ENCODE measurements at places on chromosomes 3 and 15. TPM values are rescaled to one million over a fixed set of nuclear protein-coding genes. Genes with fewer than 3 reads are reported as not detected.

DNA sequence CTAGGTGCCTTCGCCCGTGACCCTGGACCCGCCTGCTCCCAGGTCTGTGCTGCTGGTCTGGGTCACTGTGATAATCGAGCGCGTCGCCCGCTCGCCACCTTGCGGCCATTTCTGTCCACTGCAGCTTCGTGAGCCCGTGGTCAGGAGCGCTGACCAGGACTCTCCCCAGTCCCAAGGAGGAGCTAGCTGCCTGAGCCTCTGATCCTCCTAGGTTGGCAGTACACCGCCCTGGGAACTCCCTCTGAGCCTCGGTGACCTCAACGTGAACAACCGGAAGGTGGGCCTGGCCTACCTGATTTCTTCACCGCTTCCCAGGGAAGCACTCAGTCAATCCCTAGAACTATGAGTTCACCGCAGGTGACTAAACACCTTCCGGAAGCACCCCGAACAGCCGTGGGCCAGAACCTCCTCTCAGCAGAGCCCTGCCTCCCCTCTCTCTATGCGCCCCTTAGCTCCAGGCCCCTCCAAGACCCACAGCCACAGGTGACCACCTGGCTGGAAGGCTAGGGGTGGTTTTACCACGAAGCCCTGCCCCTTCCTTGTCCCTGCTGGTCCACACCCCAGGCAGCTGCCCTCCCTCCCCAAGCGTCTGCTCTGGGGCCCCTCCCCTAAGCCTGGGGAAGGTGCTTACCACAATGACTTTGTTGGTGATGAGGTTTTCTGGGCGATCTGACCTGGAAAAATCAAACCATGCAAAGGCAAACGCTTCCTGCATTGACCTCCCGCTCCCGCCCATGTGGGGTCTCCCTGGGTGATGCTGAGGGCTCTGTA lies 9.7 kb downstream of the PLA2G4D start:
- DNase-seq: no peak

GRCh38 chr3:145906301-145906700 lies 254.7 kb downstream of the PLOD2 start:
- no peak for DNase-seq

DNA sequence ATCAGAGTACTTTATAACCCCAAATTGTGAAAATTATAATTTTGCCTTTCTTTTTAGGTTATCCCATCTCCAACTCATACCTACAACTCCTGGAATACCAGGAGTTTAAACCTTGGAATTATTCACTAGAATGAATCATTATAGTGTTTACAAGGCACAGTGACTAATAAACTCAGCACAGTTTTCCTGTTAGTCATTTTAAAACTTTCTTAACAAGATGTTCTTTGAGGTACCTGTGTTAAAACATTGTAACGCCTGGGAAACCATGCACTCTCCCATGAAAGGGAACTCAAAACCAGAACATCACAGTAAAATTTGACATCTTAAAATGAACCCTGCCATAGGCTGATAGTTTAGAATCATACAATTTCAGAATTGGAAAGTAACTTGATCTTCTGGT lies 132.4 kb upstream of the OSTN start:
- DNase-seq: no peak

- DNase-seq: peak; percentile 23
Measured at GRCh38 chr3:27623085-27623753, 98.9 kb downstream of the EOMES start.

GRCh38 chr3:81709606-81710005 lies 51.8 kb downstream of the GBE1 start:
- no peak for DNase-seq

- no peak for DNase-seq
Measured at GRCh38 chr15:63553388-63553791, 43.8 kb upstream of the FBXL22 start.

GRCh38 chr3:192847941-192848340 lies 69.7 kb downstream of the MB21D2 start:
- DNase-seq: no peak

GRCh38 chr3:112138219-112138969 lies 5.3 kb upstream of the GCSAM start:
- no peak for DNase-seq

Gene SMCO1
- not detected for total RNA-seq

DNA sequence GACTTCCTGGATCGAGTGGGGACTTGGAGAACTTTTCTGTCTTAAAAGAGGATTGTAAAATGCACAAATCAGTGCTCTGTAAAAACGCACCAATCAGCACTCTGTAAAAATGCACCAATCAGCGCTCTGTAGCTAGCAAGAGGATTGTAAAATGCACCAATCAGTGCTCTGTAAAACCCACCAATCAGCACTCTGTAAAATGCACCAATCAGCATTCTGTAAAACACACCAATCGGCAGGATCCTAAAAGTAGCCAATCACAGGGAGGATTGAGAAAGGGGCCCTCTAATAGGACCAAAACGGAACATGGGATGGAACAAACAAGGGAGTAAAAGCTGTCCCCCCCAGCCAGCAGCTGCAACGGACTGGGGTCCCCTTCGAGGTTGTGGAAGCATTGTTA lies 587.4 kb upstream of the ALCAM start:
- DNase-seq: no peak

GRCh38 chr3:86895202-86895601 lies 95.7 kb downstream of the VGLL3 start:
- no peak for DNase-seq

DNA sequence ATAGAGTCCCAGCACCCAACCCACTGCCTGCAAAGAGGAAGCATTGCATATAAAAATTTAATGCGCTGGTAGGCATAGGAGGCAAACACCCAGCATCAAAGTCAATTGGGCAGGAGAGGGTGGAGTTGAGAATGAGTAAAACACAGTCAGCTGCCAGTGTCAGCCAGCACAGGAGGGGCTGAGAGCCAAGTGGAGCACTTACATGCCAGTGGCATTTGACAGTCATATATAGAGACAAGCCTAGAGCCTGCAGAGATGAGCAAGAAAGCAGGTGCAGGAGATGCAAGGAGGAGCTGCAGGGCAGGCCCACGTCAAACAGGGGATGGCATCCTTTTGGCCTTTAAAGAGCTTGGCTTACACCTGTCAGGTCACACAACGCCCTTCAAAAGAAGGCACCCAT lies 27.6 kb upstream of the ZFAND6 start:
- DNase-seq: no peak

Gene AMOTL2
- 62.4 TPM for total RNA-seq

GRCh38 chr3:59535791-59536221 lies 486.0 kb upstream of the CFAP20DC start:
- DNase-seq: no peak

DNA sequence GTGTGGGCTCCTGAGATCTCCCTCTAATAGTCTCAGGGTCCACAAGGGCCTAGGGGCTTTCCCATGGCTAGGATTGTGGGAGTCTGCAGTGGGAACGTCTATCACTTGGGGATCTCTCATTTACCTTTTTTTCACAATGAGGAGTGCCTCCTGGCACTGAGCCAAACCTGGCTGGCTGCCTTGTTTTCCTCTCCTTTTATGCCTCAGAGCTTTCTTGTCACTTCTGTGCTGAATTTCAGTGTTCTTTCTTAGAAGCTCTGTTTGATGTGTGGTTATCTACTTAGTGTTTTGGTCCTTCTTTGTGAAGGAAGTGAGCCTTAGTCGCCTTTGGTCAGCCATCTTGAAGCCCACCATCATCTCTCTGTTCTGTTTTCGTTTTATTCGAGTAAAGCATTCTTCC lies 33.9 kb downstream of the DOCK3 start:
- DNase-seq: no peak

- DNase-seq: no peak
Measured at GRCh38 chr3:162764808-162765071, 1268.1 kb downstream of the OTOL1 start.

DNA sequence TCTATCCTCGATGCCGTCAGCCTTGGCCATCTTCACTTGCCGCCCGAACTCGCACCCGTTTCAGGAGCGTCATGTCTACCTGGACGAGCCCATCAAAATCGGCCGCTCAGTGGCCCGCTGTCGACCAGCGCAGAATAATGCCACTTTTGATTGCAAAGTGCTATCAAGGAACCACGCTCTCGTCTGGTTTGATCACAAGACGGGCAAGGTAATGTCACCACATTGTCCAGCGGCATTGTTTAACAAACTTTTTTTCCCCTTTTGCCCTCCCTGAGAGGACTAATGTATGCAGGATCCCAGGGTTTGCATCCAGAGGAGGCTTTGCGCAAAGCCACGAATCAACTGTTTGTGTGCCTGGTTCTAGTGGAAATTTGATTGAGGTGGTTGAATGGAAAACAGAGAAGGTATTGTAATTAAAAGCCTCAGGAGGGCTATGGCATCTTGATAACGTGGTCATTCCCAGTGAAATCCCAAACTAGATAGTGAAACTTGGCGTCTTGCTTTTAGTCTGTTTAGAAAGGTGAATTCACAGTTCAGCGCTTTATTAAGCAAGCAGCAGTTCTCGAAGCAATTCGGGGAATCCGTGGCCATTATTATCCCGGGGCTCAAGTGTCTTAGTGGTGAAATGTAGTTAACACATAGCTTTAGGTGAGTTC lies 1.7 kb downstream of the SLMAP start:
- DNase-seq: no peak

Gene CPLX3
- not detected for total RNA-seq

GRCh38 chr3:41690766-41691563 lies 270.9 kb downstream of the ULK4 start:
- DNase-seq: no peak

Gene ZBTB38
- total RNA-seq: 169 TPM

Gene FBXL22
- 62.1 TPM for total RNA-seq

- no peak for DNase-seq
Measured at GRCh38 chr3:149217347-149217746, 4.3 kb downstream of the CP start.

DNA sequence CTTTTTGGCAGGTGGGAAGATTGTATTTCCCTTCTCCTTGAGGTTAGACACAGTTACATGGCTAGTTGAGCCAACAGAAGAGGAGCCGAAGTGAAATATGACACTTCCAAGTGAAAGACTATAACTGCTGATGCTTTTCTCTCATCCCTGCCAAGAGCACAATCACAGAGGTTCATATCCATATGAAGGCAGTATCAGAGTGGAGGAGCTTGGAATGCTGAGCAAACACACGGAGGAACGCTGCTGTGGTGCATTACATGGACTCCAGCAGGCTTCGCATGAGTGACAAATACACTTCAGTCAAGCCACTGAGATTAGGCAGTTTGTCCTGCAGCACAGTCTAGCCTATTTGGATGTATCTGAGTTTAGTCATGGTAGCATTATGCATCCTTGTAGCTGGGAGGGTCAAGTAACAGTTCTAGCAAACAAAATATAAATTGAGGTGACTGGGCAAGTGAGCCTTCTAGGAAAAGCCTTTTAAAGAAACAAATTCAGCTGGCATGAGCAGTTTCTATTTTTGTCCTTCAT lies 5.4 kb downstream of the IQCF6 start:
- DNase-seq: no peak

Gene TF
- 1.6 TPM for total RNA-seq

DNA sequence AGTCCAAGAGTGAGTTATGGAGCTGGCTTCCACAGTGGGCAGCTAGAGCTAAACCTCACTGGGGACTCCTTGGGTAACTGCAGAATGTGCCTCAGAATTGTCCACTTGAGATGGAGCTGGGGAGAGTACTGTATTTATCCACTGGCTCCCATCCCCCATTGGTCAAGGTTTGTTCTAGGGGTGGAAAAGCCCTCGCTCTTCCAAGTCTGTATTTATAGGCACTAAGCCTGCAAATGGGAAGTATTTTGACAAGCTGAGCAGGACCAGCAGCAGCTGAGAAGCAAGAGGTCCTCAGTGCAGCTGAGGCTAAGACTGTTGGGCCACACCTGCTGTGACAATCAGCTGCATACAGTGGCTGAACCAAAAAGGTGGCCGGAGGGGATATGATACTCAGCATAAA lies 5.8 kb downstream of the USP13 start:
- no peak for DNase-seq

Measured in thoracic aorta (tissue), 2 donors.